ENCODE measurements at places on chromosomes 6 and 20. TPM values are rescaled to one million over a fixed set of nuclear protein-coding genes. Genes with fewer than 3 reads are reported as not detected.

GPR63 gene
- total RNA-seq, result 0.22 TPM

CALHM4 gene
- not detected for total RNA-seq

CDSN gene
- not detected for total RNA-seq

ROS1 gene
- total RNA-seq, result under 0.01 TPM

SNRNP48 gene
- 6.1 TPM for total RNA-seq

EDN3 gene
- 0.14 TPM for total RNA-seq

OR2J3 gene
- not detected for total RNA-seq

FHL5 gene
- not detected for total RNA-seq
